Fibroblast of lung (primary cell): ENCODE measurements at places on chromosomes 3 and 15. TPM values are rescaled to one million over a fixed set of nuclear protein-coding genes. Genes with fewer than 3 reads are reported as not detected.

STX19 gene
- polyA plus RNA-seq: not detected in 2 replicates

ZNF592 gene
- polyA plus RNA-seq: 7.3 and 7.5 TPM in 2 replicates

LIPH gene
- 0.06 and 0.32 TPM in 2 replicates for polyA plus RNA-seq

RAB11A gene
- 501 and 527 TPM in 2 replicates for polyA plus RNA-seq

GPR149 gene
- polyA plus RNA-seq: not detected in 2 replicates

CYP19A1 gene
- polyA plus RNA-seq: 0.16 and 0.76 TPM in 2 replicates

PATL2 gene
- 0.37 and 0.40 TPM in 2 replicates for polyA plus RNA-seq

SLC30A4 gene
- polyA plus RNA-seq: 5.5 and 6.7 TPM in 2 replicates

GRIP2 gene
- polyA plus RNA-seq: 0.10 and 0.87 TPM in 2 replicates

PIAS1 gene
- 35.1 and 38.2 TPM in 2 replicates for polyA plus RNA-seq

PIK3CB gene
- polyA plus RNA-seq: 12.4 and 18.2 TPM in 2 replicates

GOLGA6L7 gene
- not detected in 2 replicates for polyA plus RNA-seq

PLAAT1 gene
- polyA plus RNA-seq: 0.07 and 0.18 TPM in 2 replicates

ABI3BP gene
- 17.5 and 62.9 TPM in 2 replicates for polyA plus RNA-seq

GOLGA6L24 gene
- polyA plus RNA-seq: not detected in 2 replicates

RFTN1 gene
- polyA plus RNA-seq: 35.1 and 36.2 TPM in 2 replicates

PIGZ gene
- 1.5 and 2.0 TPM in 2 replicates for polyA plus RNA-seq

PTPRG gene
- 31.7 and 67.0 TPM in 2 replicates for polyA plus RNA-seq

KBTBD13 gene
- 0.02 TPM in 1 of 2 replicates, not detected in the other for polyA plus RNA-seq

GOLGA8T gene
- polyA plus RNA-seq: 0.03 TPM in 1 of 2 replicates, not detected in the other

LRIG1 gene
- 27.9 and 46.5 TPM in 2 replicates for polyA plus RNA-seq

RTP1 gene
- not detected in 2 replicates for polyA plus RNA-seq

PP2D1 gene
- not detected in 2 replicates for polyA plus RNA-seq
